Hindlimb muscle (tissue), 1 donor: ENCODE measurements at places on chromosomes 16 and 17. TPM values are rescaled to one million over a fixed set of nuclear protein-coding genes. Genes with fewer than 3 reads are reported as not detected.

ZKSCAN2 gene
- 5.8 TPM for polyA plus RNA-seq

GLIS2 gene
- 25.8 TPM for polyA plus RNA-seq

KRTAP3-2 gene
- polyA plus RNA-seq: 0.28 TPM

LITAFD gene
- polyA plus RNA-seq: not detected

SNAI3 gene
- polyA plus RNA-seq: 6.4 TPM

ERN2 gene
- polyA plus RNA-seq: not detected

KPNA2 gene
- 41.0 TPM for polyA plus RNA-seq

SCGB1C2 gene
- not detected for polyA plus RNA-seq

P2RX5 gene
- 31.8 TPM for polyA plus RNA-seq

TPSD1 gene
- polyA plus RNA-seq: not detected

NACA2 gene
- polyA plus RNA-seq: 1.3 TPM

PLEKHG4 gene
- 10.0 TPM for polyA plus RNA-seq

KCNH4 gene
- polyA plus RNA-seq: 0.10 TPM

TLCD3B gene
- 1.6 TPM for polyA plus RNA-seq

MNT gene
- 20.3 TPM for polyA plus RNA-seq

KRTAP9-2 gene
- polyA plus RNA-seq: not detected

TNFRSF13B gene
- 0.25 TPM for polyA plus RNA-seq

PGAP3 gene
- 23.3 TPM for polyA plus RNA-seq

CDH1 gene
- 3.7 TPM for polyA plus RNA-seq

KRTAP4-1 gene
- not detected for polyA plus RNA-seq

TP53TG3 gene
- polyA plus RNA-seq: not detected

IGSF6 gene
- polyA plus RNA-seq: 4.5 TPM

SRSF2 gene
- polyA plus RNA-seq: 189 TPM

KRT9 gene
- not detected for polyA plus RNA-seq

CHST4 gene
- polyA plus RNA-seq: not detected

ZFP3 gene
- polyA plus RNA-seq: 11.6 TPM

KRTAP3-1 gene
- not detected for polyA plus RNA-seq

CCL2 gene
- polyA plus RNA-seq: 32.6 TPM

AOC2 gene
- polyA plus RNA-seq: 1.0 TPM

PRDM7 gene
- polyA plus RNA-seq: not detected

USP43 gene
- 0.81 TPM for polyA plus RNA-seq

CCL4L2 gene
- polyA plus RNA-seq: 1.3 TPM
